ENCODE measurements at places on chromosomes 7 and 10.

DNA sequence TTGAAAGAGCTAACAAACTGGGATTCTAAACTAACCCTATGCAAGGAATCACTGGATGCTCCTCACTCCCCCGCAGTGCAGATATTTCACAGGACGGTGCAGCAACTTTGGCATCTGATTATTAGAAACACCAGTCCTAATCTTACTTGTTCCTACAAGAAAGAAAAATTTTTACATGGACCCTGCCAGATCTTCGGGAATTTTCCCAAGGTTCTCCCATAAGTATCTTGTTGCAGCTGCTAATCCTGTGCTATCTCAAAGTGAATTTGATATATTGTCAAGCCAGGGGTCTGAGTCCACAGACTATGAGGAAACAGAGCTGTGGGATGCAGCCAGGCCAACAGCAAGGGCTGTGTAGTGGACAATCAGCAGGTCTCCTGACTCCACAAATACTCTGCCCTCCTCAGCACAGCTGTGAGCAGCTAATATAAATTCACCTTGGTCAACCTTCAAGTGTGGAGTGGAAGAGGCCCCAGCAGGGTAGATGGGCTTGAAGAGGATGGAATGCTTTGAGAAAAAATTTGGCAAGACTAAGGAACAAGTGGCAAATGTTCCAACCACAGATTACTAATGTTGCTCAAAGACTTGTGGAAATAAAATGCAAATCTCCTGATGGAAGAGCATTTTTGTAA, 25.6 kb downstream of the VSTM4 start:
- DNase-seq = no peak

GRCh38 chr7:127793582-127793981, 141.6 kb downstream of the SND1 start:
- no peak for DNase-seq

GRCh38 chr7:44415510-44415909, 74.9 kb downstream of the NUDCD3 start:
- DNase-seq = no peak

DNA sequence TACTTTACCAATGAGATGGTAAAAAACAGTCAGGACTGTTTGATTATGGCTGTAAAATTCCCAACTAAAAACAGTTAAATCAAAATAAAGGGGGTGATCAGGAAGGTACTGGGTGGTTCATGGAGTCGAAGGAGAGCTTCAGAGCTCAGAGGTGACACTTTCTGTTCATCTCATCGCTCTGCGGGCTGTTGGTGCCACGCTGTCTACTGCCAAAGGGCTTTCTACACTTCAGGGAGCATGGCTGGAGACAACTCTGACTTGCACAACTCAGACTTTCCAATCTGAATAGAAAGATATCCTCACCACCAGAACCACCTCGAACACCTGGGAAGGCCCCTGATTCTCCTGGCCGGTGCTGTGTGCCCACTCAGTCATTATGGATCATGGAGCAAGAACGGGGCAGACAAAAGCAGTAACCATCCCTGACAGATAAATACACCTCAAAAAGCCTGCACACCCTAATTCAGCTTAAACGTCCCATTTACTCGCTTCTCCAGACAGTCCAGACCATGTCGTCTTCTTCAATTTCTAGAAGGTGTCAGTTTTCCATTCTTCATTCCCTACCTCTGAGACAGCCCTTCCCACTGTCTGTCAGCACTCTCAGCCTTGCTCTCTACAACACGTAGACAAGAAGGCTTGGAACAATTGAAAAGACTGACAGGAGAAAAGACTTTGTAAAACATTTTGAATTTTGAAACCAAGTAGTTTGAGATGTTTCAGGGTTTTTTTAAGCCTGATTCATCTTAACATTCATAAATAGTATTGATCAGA, 348.7 kb upstream of the NFE2L3 start:
- DNase-seq = no peak
